ENCODE measurements at places on chromosomes 13 and 19. TPM values are rescaled to one million over a fixed set of nuclear protein-coding genes. Genes with fewer than 3 reads are reported as not detected.

GRCh38 chr19:36215276-36216123 lies 594 bp downstream of the ZNF146 start:
- DNase-seq, result no peak

GRCh38 chr19:29212356-29212647 lies 649 bp downstream of the UQCRFS1 start:
- no peak for DNase-seq

- no peak for DNase-seq
Observed at GRCh38 chr13:64917566-64917965, 2312.6 kb downstream of the PCDH9 start.

Gene SPACA4
- not detected for total RNA-seq

GRCh38 chr19:49387936-49388372 lies at the start of gene KASH5:
TSS of gene KASH5 (plus strand) at chr19:49388249. CDS start at chr19:49390884, 2,635 bp downstream.
- peak; percentile 69 for DNase-seq

DNA sequence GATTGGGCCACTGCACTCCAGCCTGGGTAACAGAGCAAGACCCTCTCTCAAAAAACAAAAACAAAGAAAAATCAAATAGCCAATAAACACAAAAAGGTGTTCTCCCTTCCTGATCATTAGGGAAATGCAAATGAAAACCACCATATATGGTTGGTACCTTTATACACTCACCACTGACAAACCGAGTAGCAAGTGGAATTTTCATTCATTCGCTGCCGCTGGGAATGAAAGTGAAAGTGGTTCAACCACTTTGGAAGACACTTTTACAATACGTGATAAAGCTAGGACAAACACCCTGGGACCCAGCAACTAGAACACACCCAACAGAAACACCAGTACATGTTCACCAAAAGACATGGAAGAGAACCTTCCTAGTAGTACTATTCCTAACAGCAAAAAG lies 21.0 kb downstream of the GRIK5 start:
- DNase-seq, result no peak

DNA sequence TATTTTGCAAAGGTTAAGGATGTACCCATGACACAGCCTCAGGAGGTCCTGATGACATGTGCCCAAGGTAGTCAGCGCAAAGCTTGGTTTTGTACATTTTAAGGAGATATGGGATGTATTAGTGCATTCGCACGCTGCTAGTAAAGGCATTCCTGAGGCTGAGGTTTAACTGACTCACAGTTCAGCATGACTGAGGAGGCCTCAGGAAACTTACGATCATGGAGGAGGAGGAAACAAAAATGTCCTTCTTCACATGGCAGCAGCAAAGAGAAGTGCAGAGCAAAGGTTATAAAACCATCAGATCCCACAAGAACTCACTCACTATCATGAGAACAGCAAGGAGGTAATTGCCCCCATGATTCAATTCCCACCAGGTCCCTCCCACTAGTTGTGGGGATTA lies 1017.4 kb downstream of the EFNB2 start:
- DNase-seq, result no peak

Gene C19orf38
- not detected for total RNA-seq

DNA sequence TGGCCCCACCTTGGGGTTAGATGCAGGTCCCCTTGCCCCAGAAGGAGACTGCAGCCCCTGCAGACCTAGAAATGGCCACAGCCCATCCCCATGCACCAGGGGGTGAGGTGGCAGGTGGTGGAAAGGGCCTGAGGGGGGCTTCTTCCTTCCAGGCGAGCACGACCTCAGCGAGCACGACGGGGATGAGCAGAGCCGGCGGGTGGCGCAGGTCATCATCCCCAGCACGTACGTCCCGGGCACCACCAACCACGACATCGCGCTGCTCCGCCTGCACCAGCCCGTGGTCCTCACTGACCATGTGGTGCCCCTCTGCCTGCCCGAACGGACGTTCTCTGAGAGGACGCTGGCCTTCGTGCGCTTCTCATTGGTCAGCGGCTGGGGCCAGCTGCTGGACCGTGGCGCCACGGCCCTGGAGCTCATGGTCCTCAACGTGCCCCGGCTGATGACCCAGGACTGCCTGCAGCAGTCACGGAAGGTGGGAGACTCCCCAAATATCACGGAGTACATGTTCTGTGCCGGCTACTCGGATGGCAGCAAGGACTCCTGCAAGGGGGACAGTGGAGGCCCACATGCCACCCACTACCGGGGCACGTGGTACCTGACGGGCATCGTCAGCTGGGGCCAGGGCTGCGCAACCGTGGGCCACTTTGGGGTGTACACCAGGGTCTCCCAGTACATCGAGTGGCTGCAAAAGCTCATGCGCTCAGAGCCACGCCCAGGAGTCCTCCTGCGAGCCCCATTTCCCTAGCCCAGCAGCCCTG lies 4.2 kb upstream of the F10 start:
- DNase-seq, result peak; percentile 7

Gene CCDC61
- 10.6 TPM for total RNA-seq

Gene OR7A10
- total RNA-seq, result not detected

DNA sequence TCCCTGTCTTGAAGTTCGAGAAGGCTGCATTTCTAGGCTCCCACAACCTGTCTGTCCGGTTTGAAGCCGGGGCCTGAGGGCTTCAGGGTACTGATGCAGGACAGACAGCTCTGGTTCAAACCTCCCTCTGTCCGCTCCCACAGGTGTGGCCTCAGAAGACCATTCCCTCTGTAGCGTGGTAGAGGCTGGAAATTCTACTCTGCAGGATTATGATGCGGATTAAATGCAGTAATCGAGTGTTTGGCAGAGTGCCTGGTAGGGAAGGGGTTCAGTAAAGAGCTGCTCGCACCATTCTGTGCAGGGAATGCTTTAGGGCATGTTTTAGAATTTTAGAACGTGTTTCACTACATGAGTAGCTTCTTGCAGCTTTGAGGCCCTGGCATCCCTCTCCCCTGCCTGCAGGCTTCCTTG lies 30.5 kb downstream of the PPP1R37 start:
- no peak for DNase-seq

GRCh38 chr13:108087810-108088209 lies 127.5 kb downstream of the LIG4 start:
- DNase-seq, result no peak

- no peak for DNase-seq
Observed at GRCh38 chr13:52421216-52421615, 15.2 kb upstream of the THSD1 start.

GRCh38 chr13:99870541-99870940 lies 101.0 kb downstream of the ZIC5 start:
- DNase-seq, result no peak

DNA sequence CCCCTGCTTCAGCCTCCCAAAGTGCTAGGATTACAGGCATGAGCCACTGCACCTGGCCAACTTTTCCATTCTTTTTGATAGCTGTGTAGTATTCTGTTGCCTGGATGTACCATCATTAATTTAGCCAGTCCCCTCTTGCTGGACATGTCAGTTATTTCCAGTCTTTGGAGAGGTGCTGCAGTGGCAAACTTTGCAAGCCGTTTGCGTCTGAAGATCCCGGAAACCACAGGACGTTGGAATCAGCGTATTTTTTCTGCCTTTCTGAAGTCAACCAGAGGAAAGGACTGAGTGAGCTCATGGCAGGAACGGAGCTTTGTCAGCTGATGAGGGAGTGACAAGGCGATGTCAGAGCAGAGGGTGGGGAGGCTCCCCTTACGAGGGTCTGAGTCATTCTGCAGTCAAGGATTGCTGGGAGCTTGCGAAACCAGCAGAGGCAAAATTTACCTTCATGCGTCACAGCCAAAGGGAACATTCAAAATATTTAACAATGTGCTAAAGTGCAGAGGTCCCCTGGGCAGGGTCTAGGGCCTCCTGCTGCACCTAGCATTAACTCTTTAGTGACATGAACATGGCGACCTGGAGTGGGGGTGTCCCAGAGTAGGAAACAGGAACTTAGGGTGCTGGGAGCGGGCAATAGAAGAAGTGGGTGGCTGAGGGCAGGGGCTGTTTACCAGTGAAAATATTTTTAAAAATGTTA lies 5.6 kb downstream of the C5AR1 start:
- DNase-seq, result peak; percentile 45

GRCh38 chr19:12790628-12791344 lies 500 bp upstream of the JUNB start:
- DNase-seq, result peak; percentile 46
